ENCODE measurements at places on chromosomes 5 and 9.

DNA sequence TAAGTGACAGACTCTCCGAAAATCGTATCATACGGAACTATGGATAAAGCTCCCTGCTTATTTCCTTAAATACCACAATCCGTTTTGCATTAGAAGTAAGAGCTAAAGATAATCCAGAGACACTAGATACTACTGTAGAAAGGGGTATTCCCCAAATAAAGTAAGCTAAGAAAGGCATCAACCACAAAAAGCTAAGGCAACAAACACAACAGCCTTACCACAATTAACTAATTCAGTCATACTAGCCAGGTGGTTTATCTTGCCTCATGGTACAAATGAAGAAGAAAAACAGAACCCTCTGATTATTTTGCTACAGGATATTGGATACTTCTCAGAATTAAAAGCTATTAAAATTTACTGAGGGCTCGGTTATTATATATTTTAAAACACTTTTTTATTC, 14.1 kb downstream of the ERP44 start:
- no peak for DNase-seq

DNA sequence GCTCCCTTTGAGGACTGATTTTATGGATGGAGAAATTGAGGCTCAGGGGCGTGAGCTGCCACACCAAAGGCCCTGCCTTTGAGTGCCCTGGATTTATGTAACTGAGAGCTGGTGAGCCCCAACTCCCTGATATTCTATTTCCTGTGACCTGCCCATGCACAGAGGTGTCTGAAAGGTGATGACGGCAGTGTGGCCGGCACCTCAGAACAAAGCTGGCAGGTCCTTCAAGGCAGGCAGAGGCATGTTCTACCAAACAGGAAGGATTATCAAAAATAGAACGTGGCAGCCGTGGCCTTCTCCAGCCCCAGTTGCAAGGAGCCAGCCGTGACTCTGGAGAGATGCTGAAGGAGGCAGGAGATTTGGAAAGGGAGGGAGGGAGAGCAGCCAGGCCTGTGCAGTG, 36.2 kb downstream of the INSYN2B start:
- DNase-seq: no peak

- DNase-seq: no peak
Observed at GRCh38 chr5:133890314-133890713, 78.1 kb downstream of the C5orf15 start.

DNA sequence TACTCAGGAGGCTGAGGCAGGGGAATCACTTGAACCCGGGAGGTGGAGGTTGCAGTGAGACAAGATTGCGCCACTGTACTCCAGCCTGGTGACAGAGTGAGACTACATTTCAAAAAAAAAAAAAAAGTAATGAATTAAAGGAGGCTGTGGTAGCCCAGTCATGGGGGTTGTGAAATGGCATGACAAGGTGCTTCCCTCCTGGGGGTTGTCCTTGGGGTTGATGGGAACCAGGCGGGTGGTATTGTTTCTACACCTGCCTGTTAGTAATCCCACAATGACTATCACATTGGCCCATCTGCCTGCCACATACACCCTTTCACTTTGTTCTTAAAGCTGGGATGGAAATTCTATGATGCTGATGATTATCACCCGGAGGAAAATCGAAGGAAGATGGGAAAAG, 5.6 kb downstream of the IDNK start:
- no peak for DNase-seq

DNA sequence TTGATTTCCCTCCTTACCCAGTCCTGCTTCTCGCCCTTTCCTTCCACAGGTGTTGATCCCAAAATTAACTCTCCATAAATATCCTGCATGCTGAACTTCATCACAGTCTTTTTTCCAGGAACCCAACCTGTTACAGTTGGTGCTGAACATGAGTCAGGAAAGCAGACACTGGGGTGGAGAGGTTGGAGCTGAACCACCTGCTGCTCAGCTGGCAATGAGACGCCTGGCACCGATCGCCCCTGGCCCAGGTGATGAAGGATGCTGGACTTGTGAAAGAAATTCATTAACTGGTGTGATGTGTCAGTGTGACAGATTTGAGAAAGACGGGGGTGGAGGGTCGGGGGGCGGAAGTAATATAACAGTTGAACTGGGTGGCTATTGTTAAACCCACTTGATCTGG, 30.6 kb downstream of the CPLX2 start:
- no peak for DNase-seq

- DNase-seq: no peak
Observed at GRCh38 chr5:1511048-1511447, 12.7 kb downstream of the LPCAT1 start.

- DNase-seq: no peak
Observed at GRCh38 chr5:177507165-177507564, 2.5 kb downstream of the DOK3 start.

GRCh38 chr5:170278611-170279458, 18.7 kb downstream of the LCP2 start:
- DNase-seq: no peak

DNA sequence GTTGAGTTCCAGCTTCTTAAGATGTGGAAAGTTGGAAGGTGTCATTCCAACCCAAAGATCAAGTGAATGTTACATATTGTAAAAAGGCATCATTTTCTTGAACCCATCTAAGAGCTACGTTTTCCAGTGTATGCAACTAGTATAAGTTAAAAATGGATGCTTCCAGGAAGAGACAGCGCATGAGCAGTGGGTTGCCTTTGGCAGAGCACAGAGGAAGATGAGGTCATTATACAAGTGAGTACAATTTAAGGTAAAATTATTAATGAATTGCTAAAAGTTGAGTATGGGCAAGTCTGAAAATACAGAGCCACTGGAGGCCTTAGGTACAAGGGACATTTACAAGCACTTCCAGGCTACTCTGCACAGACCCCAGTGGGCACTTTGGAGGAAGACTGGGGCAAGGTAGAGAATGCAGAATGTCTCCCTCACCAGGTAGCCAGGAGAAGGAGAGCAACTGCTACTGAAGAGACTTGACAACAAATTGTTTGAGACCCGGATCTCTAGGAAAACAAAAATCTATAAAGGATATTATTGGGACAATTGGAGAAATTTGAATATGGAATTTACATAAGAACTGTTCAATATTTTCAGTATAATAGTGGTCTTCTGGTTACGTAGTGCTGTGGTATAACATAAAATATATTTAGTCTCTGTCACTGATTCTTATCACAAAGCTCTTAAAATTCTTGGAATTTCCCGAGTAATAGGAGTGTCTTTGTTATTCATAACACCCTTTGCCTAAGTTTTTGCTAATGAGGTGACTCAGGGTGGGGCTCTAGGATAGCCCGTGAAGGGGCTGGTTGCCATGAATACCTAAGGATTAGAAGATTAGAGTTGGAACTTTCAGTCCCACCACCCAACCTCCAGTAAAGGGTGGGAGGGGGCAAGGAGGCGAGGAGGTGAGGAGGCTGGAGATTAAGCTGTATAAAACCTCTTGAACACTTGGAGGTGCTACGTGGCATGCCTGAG, 129.9 kb upstream of the FER start:
- no peak for DNase-seq

DNA sequence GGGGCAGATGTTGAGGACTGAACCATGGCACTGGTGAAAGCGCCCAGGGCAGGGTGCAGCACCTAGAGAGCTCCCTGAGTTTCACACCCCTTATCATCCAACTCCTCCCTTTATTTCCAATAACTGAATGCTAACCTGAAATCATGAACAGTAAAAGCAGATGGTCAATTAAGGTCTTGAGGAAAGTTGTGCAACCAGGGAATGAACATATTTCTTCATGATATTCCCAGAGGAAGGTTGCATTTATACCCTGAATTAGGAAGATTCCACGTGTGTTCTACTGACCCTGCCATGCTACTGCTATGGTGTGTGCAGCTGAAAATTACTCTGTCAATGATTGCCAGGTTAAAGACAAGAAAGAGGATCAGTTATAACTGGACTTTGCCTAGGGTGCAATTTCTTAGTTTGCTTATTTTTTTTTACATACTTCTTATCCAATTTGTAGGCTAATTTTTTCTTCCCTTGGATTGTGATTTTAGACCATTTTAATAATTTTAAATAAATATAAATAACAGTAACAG, 319.8 kb downstream of the SEMA5A start:
- no peak for DNase-seq

DNA sequence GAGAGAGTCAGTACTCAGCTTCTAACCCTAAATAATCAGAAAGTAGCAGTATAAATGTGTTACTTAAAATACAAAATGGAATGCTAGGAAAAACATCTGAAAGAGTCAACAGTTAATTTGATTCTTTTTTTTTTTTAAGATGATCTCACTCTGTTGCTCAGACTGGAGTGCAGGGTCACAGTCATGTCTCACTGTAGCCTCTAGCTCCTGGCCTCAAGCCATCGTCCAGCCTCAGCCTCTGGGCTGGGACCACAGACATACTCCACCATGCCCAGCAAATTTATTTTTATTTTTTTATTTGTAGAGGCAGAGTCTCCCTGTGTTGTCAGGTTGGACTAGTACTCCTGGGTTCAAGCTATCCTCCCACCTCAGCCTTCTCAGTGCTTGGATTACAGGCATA, 424.9 kb downstream of the IRX2 start:
- DNase-seq: no peak

GRCh38 chr5:72151169-72151568, 43.9 kb downstream of the MAP1B start:
- DNase-seq: no peak

- no peak for DNase-seq
Observed at GRCh38 chr9:21836437-21837161, 34.2 kb downstream of the MTAP start.

DNA sequence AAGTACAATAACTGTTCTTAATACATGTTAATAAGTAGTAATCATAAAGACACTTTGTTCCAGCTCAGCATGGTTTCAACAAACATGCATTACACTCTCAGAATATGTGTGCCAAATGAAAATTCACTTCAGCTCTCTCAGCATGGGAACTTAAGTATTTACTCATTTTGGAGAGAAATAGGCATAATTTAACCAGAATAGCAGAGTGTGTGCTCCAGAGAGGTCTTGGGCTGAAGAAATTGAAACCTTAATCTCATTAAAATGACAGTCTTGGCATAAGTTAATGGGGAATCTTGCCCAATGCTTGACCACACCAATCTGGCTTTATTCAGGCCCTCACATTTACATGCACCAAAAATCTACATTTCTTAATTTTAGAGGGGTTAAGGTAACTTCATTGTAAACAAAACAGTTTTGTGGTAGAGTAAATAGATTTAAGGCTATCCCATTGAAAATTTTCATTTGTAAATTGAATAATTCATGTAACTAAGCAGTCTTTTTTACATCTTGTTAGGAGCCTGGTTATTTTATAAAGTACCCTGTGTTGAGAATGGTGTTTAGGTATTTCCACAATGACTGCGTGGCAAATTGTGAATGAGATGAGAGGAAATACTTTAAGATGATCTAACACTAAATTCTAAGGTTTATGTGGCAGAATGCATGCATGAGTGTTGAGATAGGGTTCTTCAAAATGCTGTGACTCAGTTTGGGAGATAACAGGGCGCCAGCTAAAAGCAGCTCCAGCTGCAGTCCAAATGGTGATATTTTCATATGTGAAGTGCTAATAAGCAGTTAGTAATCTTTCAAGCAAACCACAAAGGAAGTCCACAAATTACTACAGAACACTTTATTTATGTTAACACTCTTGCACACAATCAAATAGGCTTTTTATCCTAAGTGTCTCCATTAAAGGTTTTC, 11.3 kb upstream of the LOX start:
- no peak for DNase-seq

DNA sequence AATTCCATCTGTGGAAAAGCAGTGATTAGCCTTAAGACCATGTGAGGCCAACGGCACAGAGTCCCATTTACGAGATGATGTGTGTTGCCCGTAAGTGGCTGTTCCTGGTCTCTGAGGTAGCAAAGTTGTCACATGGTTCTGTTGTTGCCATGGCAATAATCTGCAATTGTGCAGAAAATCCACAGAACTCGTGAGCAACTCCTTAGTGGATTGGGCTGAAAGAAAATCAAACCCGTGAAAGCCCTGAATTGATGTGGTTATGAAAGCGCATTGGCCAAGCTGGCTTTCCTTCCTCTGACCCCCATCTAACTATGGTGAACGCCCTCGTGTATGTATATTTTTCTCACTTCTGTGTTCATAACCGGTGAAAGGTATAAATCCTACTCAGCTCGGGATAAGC, 614.7 kb downstream of the EBF1 start:
- no peak for DNase-seq

DNA sequence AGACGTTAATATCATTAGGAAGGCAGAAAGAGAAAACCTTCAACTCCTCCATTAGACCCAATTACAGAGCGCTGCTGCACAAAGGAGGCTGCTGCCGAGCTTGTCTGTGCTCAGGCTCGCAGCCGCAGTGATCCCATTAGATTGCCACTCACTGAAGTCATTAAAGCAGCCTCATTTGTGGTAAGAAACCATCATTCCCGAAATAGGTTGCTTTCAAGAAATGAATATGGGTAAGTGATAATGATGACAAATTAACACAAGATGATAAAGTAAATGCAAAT, 137.2 kb downstream of the CAVIN4 start:
- no peak for DNase-seq

GRCh38 chr5:122743261-122743660, 31.6 kb upstream of the SNX2 start:
- DNase-seq: no peak

- DNase-seq: no peak
Observed at GRCh38 chr5:152462021-152462721, 57.1 kb upstream of the NMUR2 start.

GRCh38 chr9:122364783-122365150, 6.1 kb upstream of the PTGS1 start:
- DNase-seq: no peak

- no peak for DNase-seq
Observed at GRCh38 chr5:94153736-94154450, 412.5 kb upstream of the POU5F2 start.

GRCh38 chr5:126523818-126524510, 71.1 kb downstream of the ALDH7A1 start:
- no peak for DNase-seq

DNA sequence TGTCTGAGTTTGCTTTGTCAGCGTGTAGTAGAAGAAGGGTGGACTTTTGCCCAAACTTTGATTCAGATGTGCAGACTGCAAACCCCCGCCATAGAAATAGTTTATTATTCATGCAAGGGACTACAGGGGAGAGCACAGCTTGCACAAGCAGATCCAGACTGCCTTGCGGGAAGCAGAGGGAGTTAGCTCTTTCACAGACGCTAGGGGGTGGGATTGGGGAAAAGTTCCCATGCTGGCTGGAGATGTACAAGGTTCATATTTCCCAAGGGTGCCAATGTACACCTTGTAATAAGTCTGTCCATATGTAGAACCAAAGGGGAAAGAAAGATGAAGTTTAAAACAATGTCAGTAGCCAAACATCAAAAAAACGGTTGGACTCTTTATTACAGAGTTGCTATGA, 749.7 kb upstream of the COX7C start:
- no peak for DNase-seq

GRCh38 chr5:63125392-63125791, 546.8 kb downstream of the LRRC70 start:
- DNase-seq: no peak

DNA sequence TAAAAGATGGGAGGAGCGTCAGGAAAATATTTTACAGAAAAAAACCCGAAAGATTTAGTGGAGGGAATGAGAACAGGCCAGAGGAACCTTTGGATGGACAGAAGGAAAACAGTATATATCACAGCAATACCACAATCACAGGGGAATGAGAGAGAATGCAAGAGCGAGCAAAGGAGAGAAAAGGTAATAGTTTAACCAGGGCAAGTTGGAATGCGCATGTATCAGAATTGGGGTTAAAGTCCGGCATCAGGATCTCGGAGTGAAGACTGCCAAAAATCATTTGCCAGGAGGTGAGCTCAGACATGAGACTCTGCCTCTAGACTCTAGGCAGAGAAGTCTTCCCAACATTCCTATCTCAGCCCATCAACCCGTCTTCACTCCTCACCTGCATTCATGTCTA, 36.8 kb downstream of the PCDHGC5 start:
- no peak for DNase-seq
